Activated CD8-positive, alpha-beta T cell treated with anti-CD3 and anti-CD28 coated beads, Interleukin-2, amount 10 ng/mL, durations not matched to agents 7 days and 5 days (primary cell): ENCODE measurements at places on chromosomes 12 and 14. TPM values are rescaled to one million over a fixed set of nuclear protein-coding genes. Genes with fewer than 3 reads are reported as not detected.
A peak's percentile ranks its signal among the peaks of the same experiment; 100 is the strongest.

Gene RND1
- 2.5 TPM for total RNA-seq

DNA sequence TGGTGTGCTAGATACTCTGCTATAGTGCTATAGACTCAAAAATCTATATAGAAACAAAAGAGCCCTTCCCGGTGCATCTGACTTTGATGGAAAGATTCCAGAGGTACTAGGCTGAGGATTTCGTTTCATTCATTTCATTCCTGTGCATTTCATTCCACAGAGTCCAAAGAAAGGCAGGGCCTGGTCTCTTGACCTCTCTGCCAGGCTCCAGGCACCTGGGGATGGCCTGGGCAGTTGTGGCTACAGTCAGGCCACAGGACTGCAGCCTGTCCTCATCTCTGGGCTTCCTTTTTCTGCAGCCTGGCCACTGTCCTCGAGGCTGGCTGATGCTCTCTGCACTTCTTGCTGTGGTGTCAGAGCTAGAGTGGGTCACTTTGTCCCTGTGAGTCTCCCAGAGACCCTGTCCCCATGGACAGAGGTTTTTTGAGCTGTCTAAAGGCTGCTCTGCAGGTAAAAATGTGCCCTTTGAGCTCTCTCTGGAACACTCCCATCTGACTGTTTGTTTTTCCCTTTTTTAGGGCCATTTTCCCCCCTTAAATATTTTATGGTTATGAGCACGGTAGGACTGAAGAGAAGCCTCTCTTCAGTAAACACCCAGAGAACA, 3.2 kb upstream of the VDR start:
- peaks cover 46% of the 10 kb centered on the region for H3K27me3 ChIP-seq
- H3K36me3 ChIP-seq, result no peaks in the 10 kb centered on the region
- H3K4me3 ChIP-seq, result no peak overlapping the region
- no peak overlapping the region for H3K27ac ChIP-seq
- peaks cover 21% of the 10 kb centered on the region for H3K4me1 ChIP-seq

- no peak overlapping the region for H3K4me3 ChIP-seq
- H3K36me3 ChIP-seq, result no peaks in the 10 kb centered on the region
- H3K27ac ChIP-seq, result no peak overlapping the region
- H3K27me3 ChIP-seq, result peaks cover 8% of the 10 kb centered on the region
- no peaks in the 10 kb centered on the region for H3K4me1 ChIP-seq
Measured at GRCh38 chr14:51396222-51396815, 156.3 kb downstream of the TMX1 start.

Gene DNAJC22
- 0.29 TPM for total RNA-seq

GRCh38 chr12:75390156-75390898, 562 bp upstream of the GLIPR1L2 start:
- no peak for DNase-seq
- peaks cover 32% of the 10 kb centered on the region for H3K4me1 ChIP-seq
- H3K4me3 ChIP-seq, result peak overlapping the region; percentile 82
- H3K27me3 ChIP-seq, result no peaks in the 10 kb centered on the region
- peak overlapping the region; percentile 90 for H3K27ac ChIP-seq

Gene GRIN2B
- total RNA-seq, result not detected

GRCh38 chr12:26431211-26431610, 235.8 kb downstream of the SSPN start:
- H3K4me3 ChIP-seq, result no peak overlapping the region
- no peak for DNase-seq
- H3K36me3 ChIP-seq, result peaks cover 1% of the 10 kb centered on the region
- H3K27me3 ChIP-seq, result no peaks in the 10 kb centered on the region
- no peaks in the 10 kb centered on the region for H3K4me1 ChIP-seq
- H3K27ac ChIP-seq, result no peak overlapping the region
